ENCODE measurements at places on chromosomes 7 and 10. TPM values are rescaled to one million over a fixed set of nuclear protein-coding genes. Genes with fewer than 3 reads are reported as not detected.

Gene ITIH5
- 0.08 TPM for total RNA-seq

Gene SAMD9
- 5.6 TPM for total RNA-seq

Gene ATP5MK
- 532 TPM for total RNA-seq

Gene PLEKHS1
- not detected for total RNA-seq

Gene CDC14C
- total RNA-seq = not detected

Gene GPR26
- not detected for total RNA-seq

Gene RNF148
- not detected for total RNA-seq

Gene NUTM2E
- total RNA-seq = 0.52 TPM

Gene SYT15
- total RNA-seq = 2.7 TPM

Gene ZNF853
- total RNA-seq = 1.9 TPM

Gene ZYX
- total RNA-seq = 183 TPM

Gene DYNC1I1
- total RNA-seq = 0.27 TPM

Gene FAM131B
- 0.48 TPM for total RNA-seq

Gene GRM3
- total RNA-seq = not detected

Gene C7orf33
- not detected for total RNA-seq

Gene ASIC3
- 12.8 TPM for total RNA-seq

Gene CYP3A7
- total RNA-seq = not detected

Gene ALDH18A1
- total RNA-seq = 51.7 TPM

Gene MEOX2
- total RNA-seq = not detected

Gene MTPN
- total RNA-seq = 128 TPM

Gene COL28A1
- 0.33 TPM for total RNA-seq

Gene PKD2L1
- total RNA-seq = not detected

Gene DRGX
- not detected for total RNA-seq

Gene CLCN1
- not detected for total RNA-seq

Gene GIMAP4
- total RNA-seq = not detected

Gene PAX4
- total RNA-seq = not detected

Gene GAD2
- not detected for total RNA-seq

Gene GRM8
- total RNA-seq = not detected

Gene EN2
- total RNA-seq = 0.54 TPM

Gene ABCA13
- 0.05 TPM for total RNA-seq

Gene TAS2R41
- not detected for total RNA-seq

Gene TMEM225B
- 1.0 TPM for total RNA-seq

Gene HOXA6
- 1.9 TPM for total RNA-seq

Gene C10orf62
- total RNA-seq = 0.12 TPM

Gene PCLO
- 1.2 TPM for total RNA-seq

Gene PIP
- not detected for total RNA-seq

Gene GPR141
- not detected for total RNA-seq

Gene FAM24B
- total RNA-seq = 14.2 TPM

Gene TMEM236
- total RNA-seq = 0.12 TPM

Gene CYP3A4
- total RNA-seq = not detected

Gene FAM25C
- total RNA-seq = 4.7 TPM

Gene ZNF467
- total RNA-seq = 1.1 TPM

Gene PRKAR2B
- 3.7 TPM for total RNA-seq

Gene CDHR3
- total RNA-seq = 6.0 TPM

Gene NUDT13
- total RNA-seq = 3.3 TPM

Gene SEMA3C
- total RNA-seq = 56.7 TPM

Gene PVRIG
- total RNA-seq = not detected
